ENCODE measurements at places on chromosomes 5 and 9.

DNA sequence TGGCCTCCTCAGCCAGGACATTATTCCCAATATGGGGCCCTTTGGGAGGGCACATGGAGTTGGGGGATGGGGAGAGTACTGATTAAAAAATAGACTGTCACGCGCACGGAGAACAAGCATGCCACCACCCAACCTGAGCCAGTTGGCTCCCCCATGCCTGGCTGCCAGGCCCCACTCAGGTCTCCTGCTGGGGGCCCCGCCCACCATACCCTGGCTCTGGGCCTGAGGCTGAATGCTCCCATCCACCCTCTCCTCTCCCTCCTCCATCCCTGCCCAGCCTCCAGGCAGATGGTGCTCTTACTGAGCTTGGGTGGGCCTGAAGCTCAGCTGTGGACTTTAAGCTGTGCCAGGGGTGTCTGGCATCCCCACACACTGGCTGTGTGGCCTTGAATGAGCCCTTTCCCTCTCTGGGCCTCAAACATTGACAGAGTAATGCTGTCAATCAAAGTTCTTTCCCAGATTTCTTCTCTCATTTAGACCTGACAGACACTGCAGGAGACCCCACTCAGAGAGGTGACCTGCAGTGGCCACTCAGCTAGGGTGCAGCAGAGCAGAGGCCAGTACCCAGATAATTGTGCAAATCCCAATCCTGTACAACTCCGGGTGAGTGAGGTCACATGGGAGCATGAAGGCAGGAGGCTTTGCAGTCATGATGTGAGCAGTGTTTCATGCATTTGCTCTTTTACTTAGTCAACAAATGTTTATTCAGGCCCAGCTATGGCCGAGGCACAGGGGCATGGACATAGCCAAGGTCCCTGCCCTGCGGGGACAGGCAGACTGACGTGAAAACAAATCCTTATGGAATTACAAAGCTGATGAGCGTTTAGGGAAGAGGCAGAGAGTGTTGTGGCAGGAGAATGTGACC lies 9.8 kb upstream of the SYNPO start:
- no peak for DNase-seq

DNA sequence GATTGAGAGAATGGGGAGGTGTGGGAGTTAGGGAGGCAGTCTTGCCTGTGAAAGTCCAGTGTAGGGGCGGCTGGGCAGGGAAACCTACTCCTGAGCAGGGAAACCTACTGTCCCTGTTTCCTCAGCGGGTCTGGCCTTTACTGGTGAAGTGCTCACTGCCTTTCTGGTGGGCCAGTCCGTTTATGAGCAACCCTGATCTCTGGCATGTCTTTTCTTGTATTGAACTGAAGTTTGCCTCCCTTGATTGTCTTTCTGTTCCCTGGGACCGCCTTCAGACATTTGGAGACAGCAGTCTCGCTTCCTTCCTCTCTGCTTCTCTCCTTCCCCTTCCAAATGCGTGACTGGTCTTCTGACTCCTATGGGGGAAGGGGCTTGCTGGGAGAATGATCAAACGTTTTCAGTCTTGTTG lies 2.9 kb downstream of the SNX18 start:
- DNase-seq: no peak

GRCh38 chr9:3018071-3018470 lies 174.2 kb upstream of the PUM3 start:
- no peak for DNase-seq

GRCh38 chr9:27784847-27785713 lies 211.8 kb upstream of the C9orf72 start:
- DNase-seq: no peak

DNA sequence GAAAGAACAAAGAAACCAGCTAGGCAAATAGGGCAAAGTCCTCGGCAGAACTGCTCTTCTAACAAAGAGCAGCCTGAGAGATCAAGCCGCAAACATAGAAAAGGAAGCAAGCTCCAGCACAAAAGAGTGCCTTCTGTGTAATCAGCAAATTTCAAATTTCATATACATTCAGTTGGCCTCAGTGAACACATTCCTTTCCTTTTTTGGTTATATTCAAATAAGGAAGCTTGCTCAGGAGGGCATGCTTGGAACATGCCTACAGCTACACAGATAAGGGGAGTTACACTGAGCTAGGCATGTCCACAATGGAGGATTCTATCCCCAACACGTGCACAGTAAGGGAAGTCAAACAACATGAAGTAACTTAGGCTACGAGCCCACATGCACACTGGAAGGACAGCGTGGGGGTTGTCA lies 23.4 kb downstream of the IL33 start:
- no peak for DNase-seq

DNA sequence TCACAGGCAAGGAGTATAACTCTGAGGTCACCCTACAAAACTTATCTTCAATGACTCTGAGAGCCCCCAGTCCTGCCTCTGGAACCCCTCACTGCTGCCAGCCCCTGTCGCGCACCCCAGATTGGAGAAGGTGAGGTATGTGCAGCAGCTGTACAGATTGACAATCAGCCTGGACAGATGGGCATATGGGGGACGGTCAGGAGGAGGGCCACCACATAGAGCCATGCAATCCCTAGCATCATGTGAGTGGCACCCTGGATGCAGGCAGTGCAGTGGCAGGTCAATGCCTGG lies 90.1 kb downstream of the LMX1B start:
- DNase-seq: no peak

GRCh38 chr5:151047814-151048425 lies 27.5 kb downstream of the GPX3 start:
- DNase-seq: no peak

- no peak for DNase-seq
These were observed 212.9 kb downstream of the ACTL7B start for GRCh38 chr9:108642871-108643270.

- DNase-seq: no peak
These were observed 845 bp upstream of the NR4A3 start for GRCh38 chr9:99820685-99821395.

- no peak for DNase-seq
These were observed 43.4 kb upstream of the NR4A3 start for GRCh38 chr9:99778308-99778707.

DNA sequence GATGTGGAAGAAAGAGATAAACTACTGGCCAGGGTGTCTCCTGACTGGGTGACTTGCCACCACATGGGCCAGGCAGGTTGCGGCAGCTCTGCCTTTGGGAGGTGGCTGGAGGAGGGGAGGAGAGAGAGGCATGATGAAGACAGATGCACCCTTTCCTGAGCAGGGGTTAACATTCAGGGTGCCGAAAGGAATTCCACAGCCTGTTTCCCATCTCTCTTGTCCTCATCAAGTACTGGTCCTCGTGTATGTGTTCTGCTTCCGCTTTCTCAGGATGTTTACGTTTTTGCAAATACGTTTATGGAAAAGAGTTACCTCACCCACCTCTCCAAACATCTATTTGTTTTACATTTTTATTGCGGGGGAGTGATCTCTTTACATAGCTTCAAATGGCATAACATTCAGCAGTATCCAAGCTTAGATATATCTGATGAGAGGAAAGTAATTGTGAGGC lies 73.4 kb downstream of the C9orf85 start:
- no peak for DNase-seq

- no peak for DNase-seq
These were observed 34.8 kb downstream of the ANXA6 start for GRCh38 chr5:151122828-151123227.

DNA sequence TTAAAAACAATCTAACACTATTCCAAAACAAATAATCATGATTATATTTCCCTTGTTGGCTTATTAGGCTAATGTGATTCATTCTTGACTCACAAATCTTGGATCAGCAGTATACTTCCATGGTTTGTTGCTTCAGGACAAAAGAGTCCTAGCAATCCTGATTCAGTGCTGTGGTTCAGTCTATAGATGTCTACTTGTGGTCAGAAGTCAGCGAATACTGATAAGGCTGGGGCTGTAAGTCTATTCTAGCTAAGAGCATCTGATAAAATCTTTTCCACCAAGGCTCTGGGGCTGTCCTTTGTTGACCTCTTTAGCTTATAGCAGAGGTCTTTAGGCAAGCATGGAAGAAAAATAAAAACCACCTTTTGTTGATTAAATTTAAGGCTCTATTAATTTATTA lies 4.4 kb upstream of the SMIM3 start:
- DNase-seq: no peak

- no peak for DNase-seq
These were observed 118.7 kb upstream of the CD180 start for GRCh38 chr5:67315082-67315989.

GRCh38 chr9:114432323-114433067 lies 44.7 kb upstream of the AKNA start:
- no peak for DNase-seq

DNA sequence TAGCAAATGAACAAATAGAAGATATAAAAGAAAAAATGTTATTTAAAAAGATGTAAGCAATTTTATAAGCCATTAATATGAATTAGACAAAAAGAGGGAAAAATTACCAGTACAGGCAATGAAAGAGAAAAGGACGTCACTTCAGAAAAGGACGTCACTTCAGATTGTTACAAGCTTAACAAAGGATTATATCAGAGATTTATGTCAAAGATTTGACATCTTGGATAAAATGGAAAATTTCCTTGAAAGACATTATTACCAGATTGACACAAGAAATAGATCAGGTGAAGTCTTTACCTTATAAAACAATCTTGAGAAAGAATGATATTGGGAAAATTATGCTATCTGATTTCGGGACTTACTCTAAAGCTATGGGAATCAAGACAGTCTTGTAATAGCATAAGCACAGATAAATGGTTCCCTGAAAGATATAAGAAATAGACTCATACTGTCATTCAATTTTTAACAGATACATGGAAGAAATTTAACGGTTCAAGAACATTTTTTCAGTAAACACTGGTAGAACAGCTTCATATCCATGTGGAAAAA lies 625.4 kb upstream of the EDIL3 start:
- no peak for DNase-seq

- DNase-seq: no peak
These were observed 35.1 kb downstream of the NDUFS6 start for GRCh38 chr5:1836176-1836890.

DNA sequence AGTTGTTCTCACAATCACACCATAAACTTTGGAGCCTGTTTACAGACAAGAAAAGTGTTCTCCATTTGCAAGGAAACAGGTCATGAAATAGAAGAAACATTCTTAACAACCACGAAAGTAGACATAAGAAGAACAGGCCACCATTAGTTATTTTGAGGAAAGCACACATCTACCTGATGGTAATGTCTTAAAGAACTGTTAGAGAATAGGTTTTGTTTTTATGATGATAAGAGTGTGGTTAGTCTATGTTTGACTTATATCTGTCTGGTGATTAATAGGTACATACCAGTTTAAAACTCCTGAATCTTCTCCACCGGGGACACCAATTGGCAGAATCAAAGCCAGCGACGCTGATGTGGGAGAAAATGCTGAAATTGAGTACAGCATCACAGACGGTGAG lies 108.3 kb downstream of the CDH6 start:
- no peak for DNase-seq

- DNase-seq: no peak
These were observed 62.3 kb upstream of the ZFR start for GRCh38 chr5:32506799-32507198.

DNA sequence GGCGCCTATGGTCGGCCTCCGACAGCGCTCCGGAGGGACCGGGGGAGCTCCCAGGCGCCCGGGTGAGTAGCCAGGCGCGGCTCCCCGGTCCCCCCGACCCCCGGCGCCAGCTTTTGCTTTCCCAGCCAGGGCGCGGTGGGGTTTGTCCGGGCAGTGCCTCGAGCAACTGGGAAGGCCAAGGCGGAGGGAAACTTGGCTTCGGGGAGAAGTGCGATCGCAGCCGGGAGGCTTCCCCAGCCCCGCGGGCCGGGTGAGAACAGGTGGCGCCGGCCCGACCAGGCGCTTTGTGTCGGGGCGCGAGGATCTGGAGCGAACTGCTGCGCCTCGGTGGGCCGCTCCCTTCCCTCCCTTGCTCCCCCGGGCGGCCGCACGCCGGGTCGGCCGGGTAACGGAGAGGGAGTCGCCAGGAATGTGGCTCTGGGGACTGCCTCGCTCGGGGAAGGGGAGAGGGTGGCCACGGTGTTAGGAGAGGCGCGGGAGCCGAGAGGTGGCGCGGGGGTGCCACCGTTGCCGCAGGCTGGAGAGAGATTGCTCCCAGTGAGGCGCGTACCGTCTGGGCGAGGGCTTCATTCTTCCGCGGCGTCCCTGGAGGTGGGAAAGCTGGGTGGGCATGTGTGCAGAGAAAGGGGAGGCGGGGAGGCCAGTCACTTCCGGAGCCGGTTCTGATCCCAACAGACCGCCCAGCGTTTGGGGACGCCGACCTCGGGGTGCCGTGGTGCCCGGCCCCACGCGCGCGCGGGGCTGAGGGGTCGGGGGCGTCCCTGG lies 561 bp downstream of the DAPK1 start:
- DNase-seq: no peak

GRCh38 chr5:124234022-124234769 lies 512.2 kb downstream of the ZNF608 start:
- DNase-seq: no peak

DNA sequence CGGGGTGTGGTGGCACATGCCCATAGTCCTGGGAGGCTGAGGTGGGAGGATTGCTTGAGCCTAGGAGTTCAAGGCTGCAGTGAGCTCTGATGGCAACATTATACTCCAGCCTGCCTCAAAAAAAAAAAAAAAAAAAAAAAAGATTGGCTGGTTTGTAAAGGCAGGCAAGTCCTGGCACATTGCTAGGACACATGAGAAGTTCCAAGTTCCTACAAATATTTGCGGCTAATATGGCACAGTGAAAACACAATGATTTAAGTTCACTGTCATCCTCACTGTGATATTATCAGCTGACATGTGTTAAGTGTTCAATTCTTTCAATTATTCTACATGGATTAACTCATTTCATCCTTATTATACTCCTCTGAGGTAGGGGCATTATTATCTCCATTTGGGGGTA lies 20.1 kb downstream of the TMEM268 start:
- no peak for DNase-seq

GRCh38 chr9:77830618-77831285 lies 182.6 kb upstream of the GNA14 start:
- no peak for DNase-seq

Data from stimulated activated CD8-positive, alpha-beta memory T cell treated with anti-CD3 and anti-CD28 coated beads, Interleukin-12 subunit alpha, Interleukin-12 subunit beta, amount 100 ng/mL, for 1 hour (primary cell).